ENCODE measurements at places on chromosomes 16 and 17.

DNA sequence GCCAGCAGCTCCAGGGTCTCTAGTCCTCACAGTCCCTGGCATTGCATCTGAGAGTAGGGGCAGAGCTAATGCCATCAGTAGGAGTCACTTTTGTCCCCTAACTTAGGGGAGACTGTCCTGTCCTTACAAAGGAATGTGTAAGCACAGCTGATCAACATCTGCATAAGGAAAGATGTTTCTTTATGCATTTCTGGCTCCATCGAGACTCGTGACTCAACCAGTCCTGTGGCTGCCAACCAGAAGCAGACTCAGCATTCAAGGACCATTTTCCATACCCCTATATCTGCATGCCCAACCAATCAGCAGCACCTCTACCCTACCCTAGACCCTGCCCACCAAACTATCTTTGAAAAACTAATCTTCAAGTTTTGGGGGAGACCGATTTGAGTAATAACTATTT is 8.2 kb upstream of the MPP2 start:
- DNase-seq: no peak

DNA sequence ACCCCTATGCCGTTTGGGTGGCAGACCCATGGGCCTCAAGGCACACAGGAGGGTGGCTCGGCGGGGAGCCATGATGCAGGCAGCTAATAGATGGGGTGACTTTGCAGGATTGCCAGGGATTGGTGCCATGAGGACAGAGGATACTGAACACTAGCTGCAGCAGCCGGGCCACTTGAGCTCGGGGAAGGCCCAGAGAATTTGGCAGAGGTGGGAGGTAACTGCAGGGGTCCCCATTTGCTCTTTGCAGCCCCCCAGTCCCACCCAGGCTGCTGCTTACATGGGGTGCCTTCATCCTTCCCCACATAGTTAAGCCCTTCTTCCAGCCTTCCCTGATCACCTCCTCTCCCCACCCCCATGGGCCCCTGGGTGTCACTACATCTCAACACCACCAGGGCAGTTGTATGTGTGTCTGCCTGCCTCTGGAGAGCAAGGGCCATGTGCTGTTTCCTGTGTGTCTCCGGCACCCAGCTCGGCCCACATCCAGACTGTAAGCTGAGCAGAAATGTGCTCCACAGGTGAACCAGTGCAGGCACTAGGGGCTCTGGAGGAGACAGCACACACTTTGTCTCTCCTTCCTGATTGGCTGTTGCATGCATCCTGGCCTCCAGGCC is 52.0 kb downstream of the SREBF1 start:
- no peak for DNase-seq

- no peak for DNase-seq
Observed at GRCh38 chr16:85252461-85252860, 140.2 kb upstream of the CIBAR2 start.

DNA sequence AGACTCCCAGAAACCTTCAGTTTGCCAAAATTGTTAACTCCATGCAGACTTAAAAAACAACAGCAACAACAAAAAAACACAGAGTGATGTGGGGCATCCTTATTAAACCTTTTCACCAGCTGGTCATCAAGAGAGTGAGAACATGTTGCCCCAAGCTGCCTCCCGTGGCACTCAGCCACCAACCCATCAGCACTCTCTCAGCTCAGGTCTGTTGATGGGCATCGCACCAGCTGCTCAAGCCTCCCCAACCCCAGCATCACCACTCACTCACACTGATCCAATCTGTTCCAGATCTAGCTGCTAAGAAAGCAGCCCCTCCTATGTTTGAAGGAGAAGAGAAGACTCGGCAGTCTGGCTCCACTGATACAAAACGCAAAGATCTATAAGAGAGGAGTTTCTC is 46.8 kb downstream of the SLC39A11 start:
- no peak for DNase-seq

DNA sequence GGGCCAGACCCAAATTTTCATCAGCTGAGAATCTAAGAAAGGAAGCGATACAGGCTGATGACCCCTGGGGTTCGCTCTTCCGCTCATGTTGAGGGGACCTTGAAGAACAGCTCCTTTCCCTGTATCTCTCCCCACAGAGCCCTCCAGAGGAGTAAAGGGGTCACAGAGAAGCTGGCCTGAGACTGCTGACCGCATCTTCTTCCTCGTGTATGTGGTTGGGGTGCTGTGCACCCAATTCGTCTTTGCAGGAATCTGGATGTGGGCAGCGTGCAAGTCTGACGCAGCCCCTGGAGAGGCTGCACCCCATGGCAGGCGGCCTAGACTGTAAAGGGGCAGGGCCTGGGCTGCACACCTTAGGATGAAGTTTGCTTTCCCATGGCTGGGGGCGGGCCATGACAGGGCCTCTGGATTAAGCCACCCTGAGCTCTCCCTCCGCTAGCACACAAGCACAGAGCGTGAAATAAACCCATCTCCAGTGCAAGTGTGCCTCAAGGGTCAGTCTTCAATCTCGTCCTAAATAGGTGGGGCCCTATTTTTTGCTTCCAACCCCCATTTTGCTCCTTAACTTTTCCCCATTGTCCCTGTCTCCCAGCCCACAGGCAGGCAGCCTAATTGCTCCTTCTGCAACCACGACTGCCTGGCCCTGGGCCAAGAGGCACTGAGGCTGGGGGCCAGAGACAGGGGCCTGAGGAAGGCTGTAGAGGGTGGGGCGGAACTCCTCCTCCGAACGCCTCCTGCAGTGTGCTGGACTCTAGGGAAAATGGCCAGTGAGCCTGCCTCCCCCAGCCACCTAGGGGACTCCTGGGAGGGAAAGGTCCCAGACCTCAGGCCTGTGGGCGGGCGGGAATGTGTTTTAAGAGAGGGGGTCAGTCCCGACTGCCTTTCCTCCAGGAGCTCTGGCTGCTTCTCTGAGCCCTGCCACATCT is 3.6 kb downstream of the ZACN start:
- DNase-seq: no peak

DNA sequence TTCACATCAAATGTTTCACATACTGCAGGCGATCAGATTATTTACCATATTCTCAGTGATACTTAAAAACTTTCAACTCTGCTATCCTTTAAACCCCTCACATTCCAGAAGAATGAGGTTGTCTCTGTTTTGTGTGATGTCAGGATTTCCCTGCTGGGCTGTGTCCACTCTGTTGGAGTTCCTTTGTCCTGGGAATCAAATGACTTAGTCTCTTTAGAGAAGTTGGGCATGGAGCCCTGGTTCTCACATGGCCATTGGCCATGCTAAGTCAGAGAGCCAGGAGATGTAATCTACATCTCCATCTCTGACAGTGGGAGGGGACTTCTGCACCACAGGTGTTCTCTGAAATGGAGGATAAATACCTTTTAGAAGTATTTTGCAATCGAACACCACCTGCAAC is 205.1 kb upstream of the MAF start:
- no peak for DNase-seq

DNA sequence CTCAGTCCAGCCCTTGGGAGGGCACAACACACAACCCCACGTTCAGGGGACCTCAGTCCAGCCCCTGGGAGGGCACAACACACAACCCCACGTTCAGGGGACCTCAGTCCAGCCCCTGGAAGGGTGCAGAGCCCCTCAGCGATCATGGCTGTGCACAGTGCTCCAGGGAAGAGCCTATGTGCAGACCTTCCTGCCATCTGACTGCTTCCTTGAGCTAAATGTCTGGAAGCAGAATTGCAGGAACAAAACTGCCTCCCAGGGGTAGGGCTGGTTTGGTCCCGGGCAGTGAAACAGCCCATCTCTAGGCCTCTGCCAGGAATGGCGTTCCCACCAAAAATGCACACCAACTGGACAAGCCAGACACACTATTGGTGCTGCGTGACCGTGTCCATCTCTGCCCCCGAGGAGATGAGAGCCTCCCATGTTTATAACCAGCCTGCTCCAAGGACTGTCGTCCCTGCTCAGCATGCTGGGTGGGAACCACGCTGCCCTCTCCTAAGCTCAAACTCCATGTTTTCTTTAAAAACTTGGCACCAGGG is 44.0 kb downstream of the ZNF276 start:
- DNase-seq: no peak

DNA sequence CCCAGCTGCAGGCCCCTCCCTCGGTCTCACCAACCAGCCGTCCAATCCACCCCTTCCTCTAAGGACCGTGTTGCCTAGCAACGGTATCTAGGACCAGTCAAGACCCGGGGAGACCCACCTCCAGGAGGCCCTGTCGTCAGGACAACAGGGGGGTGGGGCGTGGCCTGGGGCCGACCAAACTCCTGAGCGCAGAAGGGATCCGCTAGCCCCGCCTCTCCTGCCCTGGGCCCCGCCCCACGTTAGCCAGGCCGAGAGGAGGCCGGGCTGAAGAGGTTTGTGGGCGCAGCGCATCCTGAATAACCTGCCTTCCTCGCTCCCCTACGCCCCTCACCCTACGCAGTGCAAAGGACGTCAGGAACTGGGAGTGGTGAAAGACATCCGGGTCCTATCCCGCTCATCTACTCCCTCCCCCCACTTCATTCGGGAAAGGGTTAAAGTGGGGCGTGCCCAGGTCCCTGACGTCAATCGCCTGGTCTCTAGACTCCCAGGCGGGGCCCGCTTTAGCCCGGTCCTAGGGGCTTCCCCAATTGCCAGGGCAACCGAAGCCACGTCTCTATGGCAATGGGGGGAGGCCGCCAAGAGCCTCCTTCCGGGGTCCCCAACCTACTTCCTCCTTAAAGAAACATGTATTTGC is 14.7 kb downstream of the DLG4 start:
- no peak for DNase-seq

GRCh38 chr16:75250809-75251279 is 580 bp downstream of the BCAR1 start:
- DNase-seq: no peak

GRCh38 chr16:88379694-88380040 is 3.1 kb upstream of the ZNF469 start:
- DNase-seq: no peak

Measured in GDM1 (cell line).